ENCODE measurements at places on chromosomes 1 and 21. TPM values are rescaled to one million over a fixed set of nuclear protein-coding genes. Genes with fewer than 3 reads are reported as not detected.

Gene OLFML3
- 343 TPM for total RNA-seq

Gene MASP2
- not detected for total RNA-seq

Gene RGS18
- total RNA-seq: 1.5 TPM

DNA sequence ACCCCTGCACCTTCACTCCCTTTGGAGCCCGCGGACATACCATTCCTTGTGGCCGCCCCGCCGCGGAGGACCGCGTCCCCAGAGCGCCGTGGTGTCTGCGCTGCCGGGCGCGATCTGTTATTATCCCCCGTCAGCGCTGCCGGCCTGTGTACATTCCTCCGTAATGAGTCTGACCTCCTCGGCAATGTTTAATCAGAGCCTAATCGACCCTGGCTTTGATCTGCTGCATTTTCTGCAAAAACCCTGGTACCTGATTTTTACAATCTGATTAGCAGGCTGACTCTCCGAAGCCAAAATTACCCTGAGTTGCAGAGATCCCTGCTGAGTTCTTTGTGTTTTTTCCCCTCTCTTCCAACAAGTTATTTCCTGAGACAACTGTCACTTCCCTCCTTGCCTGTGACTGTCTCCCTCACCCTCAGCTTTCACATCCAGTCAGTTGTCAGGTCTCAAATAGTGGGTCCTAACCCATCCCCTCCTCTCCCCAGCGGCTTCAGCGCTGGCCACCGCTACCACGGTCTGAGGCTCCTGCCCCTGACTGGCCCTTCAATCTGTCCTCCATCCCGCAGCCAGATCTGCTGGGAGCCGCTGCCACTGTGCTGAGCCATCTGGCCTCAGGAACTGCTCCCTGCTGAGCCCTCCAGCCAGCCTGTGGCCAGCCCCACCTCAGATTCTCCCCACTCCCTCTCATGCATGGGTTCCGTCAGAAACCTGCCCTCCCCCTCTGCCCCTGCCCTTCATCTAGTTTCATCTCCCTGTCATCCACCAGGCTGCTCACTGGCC is 53.5 kb downstream of the GLIS1 start:
- H3K4me3 ChIP-seq: no peak overlapping the region
- H3K4me1 ChIP-seq: peaks cover 55% of the 10 kb centered on the region
- H3K27ac ChIP-seq: no peak overlapping the region
- DNase-seq: no peak
- no peaks in the 10 kb centered on the region for H3K36me3 ChIP-seq
- peaks cover 27% of the 10 kb centered on the region for H3K27me3 ChIP-seq

- H3K4me1 ChIP-seq: no peaks in the 10 kb centered on the region
- no peak overlapping the region for H3K27ac ChIP-seq
- no peaks in the 10 kb centered on the region for H3K27me3 ChIP-seq
- no peaks in the 10 kb centered on the region for H3K36me3 ChIP-seq
- no peak overlapping the region for H3K4me3 ChIP-seq
Measured at GRCh38 chr1:221644663-221645258, 97.1 kb downstream of the DUSP10 start.

- DNase-seq: no peak
- no peak overlapping the region for H3K4me3 ChIP-seq
- no peak overlapping the region for H3K27ac ChIP-seq
- H3K36me3 ChIP-seq: no peaks in the 10 kb centered on the region
- no peaks in the 10 kb centered on the region for H3K27me3 ChIP-seq
Measured at GRCh38 chr1:189769448-189769847, 708.2 kb downstream of the BRINP3 start.

- H3K27me3 ChIP-seq: no peaks in the 10 kb centered on the region
- no peaks in the 10 kb centered on the region for H3K4me1 ChIP-seq
- no peaks in the 10 kb centered on the region for H3K36me3 ChIP-seq
- H3K4me3 ChIP-seq: no peak overlapping the region
- H3K27ac ChIP-seq: no peak overlapping the region
- DNase-seq: no peak
Measured at GRCh38 chr1:189726806-189727205, 750.9 kb downstream of the BRINP3 start.

- H3K4me3 ChIP-seq: no peak overlapping the region
- no peak overlapping the region for H3K27ac ChIP-seq
- DNase-seq: no peak
- no peaks in the 10 kb centered on the region for H3K27me3 ChIP-seq
Measured at GRCh38 chr1:108695535-108695934, 3.4 kb downstream of the PRPF38B start.

- H3K27ac ChIP-seq: no peak overlapping the region
- peaks cover 7% of the 10 kb centered on the region for H3K4me1 ChIP-seq
- no peaks in the 10 kb centered on the region for H3K36me3 ChIP-seq
- H3K27me3 ChIP-seq: no peaks in the 10 kb centered on the region
- H3K4me3 ChIP-seq: no peak overlapping the region
Measured at GRCh38 chr1:89598450-89599331, 34.2 kb upstream of the LRRC8C start.

- peaks cover 59% of the 10 kb centered on the region for H3K36me3 ChIP-seq
- peak overlapping the region; percentile 18 for H3K4me3 ChIP-seq
- DNase-seq: no peak
- H3K4me1 ChIP-seq: peaks cover 64% of the 10 kb centered on the region
- H3K27ac ChIP-seq: no peak overlapping the region
Measured at GRCh38 chr1:1033731-1034438, 14.0 kb downstream of the AGRN start.

- H3K27me3 ChIP-seq: no peaks in the 10 kb centered on the region
- no peak overlapping the region for H3K27ac ChIP-seq
- H3K4me3 ChIP-seq: no peak overlapping the region
Measured at GRCh38 chr1:167991546-167991945, 54.7 kb upstream of the MPC2 start.

GRCh38 chr1:210416681-210417080 is 88.0 kb downstream of the HHAT start:
- no peaks in the 10 kb centered on the region for H3K36me3 ChIP-seq
- no peak overlapping the region for H3K27ac ChIP-seq
- no peaks in the 10 kb centered on the region for H3K27me3 ChIP-seq
- no peak for DNase-seq
- no peak overlapping the region for H3K4me3 ChIP-seq

DNA sequence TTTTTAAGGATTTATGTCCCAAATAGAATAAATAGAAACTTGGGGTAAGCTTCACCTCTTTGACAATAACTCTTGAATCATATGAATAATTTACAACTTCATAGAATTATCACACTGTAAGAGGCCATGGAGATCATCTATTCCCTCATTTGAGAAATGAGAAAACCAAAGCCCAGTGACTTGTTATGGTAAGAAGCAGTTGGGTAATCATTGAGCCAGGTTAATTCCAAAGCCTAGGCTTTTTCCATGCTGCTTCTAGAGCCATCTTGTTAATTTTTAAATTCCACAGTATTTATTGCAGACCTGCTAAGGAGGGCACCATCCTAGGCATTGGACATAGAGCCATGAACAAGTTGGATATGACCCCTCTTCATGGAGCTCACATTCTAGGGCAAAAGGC is 160.5 kb downstream of the CDC7 start:
- H3K4me3 ChIP-seq: no peak overlapping the region
- H3K27me3 ChIP-seq: no peaks in the 10 kb centered on the region
- no peak overlapping the region for H3K27ac ChIP-seq
- H3K36me3 ChIP-seq: no peaks in the 10 kb centered on the region
- H3K4me1 ChIP-seq: no peaks in the 10 kb centered on the region
- no peak for DNase-seq
